ENCODE measurements at places on chromosomes 12 and 14.

DNA sequence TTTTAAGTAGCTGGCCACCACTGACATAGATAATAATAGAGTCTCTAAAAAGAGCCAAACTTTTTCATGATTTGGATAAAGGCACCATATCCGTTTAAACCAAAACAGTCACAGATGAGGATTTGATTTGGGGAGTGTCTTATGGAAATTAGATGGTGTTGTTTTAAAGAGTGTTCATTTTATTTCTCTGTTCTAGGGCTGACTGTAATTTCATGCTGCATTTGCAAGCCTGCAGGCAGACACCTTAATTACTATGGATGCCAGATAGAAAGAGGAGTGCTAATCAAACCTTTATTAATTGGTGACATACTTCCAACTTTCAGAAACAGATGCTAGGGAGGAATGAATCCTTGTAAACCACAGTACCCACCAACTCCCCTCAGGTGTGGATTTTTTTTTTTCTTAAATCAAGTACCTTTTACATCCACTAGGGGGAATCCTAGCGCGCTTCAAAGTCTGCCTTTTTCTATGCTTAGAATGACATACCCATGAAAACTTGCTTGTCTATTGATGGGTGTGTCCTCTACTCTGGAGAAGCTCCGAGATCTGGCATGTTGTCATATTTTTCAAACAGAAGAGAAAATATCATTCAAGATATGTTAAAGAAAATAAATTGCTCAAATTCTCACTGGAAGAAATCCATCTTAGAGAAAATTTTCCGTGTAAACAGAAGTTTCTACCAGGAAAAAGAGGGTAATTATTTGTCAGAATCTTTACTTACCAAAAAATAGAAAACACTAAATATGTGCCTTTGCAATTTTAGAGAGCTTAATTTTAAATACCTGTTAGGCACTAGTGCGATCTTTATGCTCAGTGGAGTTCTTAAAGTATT is 14.2 kb upstream of the PLXNC1 start:
- DNase-seq = no peak

GRCh38 chr14:60311417-60311816 is 62.4 kb downstream of the PPM1A start:
- DNase-seq = no peak

- DNase-seq = no peak
Observed at GRCh38 chr14:105529569-105530284, 3.3 kb downstream of the TMEM121 start.

DNA sequence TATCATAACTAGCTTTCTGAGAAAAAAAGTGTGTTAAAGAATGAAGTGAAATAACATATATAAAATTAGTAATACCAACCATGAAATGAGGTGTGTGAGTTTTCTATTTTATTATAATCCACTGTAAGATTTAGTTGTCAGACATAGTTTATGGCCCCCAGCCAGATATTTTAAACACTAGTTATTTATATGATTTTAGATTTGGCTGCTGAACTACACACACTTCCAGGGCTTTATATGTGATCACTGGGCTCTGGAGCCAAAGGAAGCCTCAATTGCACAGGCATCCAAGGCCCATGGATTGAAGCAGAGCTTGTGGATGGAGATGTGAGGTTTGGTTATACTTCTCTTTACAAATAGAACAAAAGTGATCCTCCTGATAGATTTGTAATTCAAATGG is 48.7 kb upstream of the CNTN1 start:
- DNase-seq = no peak

DNA sequence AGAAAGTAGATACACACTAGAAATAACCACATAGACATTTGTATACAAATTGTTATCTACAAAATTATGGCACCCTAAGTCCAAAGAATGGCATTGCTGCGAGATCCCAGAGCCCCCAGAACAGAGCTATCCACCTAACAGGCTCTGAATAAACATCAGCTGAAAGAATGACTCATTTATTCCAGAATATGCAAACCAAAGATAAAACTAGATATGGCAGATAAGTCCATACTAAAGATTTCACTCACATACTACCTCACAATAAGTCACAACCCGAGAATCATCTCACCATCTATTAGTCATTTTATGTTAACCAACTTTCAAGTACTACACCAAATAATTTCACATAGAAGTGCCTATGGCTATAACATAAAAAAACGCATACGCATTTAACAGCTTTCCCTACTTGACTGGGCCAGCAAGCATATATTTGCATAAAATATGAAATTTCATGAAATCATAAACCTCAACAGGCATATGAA is 5.6 kb downstream of the CNIH1 start:
- DNase-seq = no peak

DNA sequence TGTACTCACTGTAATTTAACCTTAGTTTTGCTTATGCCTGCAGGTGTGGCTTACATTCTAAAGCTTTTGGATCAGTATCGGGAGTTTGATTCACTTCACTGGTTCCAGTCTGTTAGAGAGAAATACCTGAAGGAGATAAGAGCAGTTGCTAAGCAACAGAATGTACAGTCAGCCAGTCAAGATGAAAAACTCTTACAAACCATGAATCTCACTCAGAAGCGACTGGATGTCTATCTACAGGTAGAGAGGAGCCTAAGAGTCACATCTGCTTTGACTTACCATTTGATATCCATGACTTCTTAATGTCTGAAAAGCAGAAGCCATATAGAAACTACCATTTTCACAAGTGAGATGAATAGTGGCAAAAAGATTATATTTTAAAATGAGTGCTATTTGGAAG is 56.5 kb downstream of the WASHC4 start:
- DNase-seq = no peak

DNA sequence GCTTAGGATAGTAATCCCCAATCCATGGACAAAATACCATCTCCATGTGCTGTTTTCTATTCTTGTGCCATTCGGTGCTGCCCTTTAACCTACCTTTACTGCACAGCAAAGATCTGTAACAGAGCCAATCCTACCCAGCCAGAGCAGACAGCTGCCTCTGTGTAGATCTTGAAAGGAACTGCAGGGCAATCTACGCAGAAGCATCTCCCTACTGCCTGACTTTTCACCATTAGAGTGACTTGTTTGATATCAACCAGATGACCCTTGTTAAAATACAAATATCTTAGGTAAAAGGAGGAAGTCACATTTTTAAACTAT is 33.9 kb upstream of the PPM1A start:
- no peak for DNase-seq

DNA sequence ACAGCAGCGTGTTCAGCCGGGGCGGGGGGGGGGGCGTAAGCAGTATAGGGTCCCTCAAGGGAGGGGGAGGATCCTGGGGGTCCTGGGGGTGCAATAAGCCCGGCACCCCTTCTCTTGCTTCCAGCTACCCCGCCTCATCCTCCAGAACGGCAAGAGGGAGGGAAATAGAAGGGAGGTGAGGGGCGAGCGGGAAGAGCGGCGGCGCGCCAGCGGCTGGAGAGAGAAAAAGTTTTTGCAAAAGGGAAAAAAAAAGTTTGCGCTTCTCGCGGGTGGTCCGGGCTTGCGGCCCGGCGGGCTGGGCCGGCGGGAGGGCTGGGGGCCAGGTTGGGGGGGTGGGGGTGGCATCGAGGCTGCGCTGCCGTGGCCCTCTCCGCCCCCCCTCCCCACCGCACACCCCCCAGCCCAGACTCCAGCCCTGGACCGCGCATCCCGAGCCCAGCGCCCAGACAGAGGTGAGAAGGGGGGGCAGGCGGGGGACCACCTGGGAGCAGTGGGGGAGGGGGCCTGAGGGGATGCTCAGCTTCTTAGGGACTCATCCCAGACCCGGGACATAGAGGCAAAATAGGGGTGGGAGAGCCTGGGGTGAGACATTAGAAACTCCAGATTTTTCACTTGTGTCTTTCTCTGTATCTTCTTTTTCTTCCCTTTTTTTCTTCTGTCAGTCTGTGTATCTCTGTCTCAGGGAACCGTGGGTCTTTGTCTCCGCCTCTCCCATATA is at the start of gene GLI1:
Gene GLI1 (plus strand): TSS at position 36 of the 718 bp plus-strand sequence. CDS start 3,907 bp downstream, outside the sequence.
- DNase-seq = no peak

DNA sequence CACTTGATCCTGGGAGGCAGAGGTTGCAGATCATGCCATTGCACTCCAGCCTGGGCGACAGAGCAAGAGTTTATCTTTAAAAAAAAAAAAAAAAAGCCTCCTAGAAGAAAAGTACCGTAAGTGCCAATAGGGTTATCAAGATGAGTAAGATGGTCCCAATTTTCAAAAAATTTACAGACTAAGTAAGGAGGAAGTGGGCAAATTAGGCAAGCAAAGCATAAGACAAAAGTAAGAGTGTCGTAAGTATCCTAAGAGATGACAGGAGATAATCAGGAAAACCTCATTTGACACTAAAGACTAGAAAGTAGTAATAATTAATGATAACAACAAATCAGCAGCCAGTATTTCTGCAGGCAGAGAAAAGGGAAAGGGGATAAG is 12.2 kb downstream of the PYM1 start:
- no peak for DNase-seq

- DNase-seq = no peak
Observed at GRCh38 chr14:102239231-102239630, 65.7 kb downstream of the MOK start.

DNA sequence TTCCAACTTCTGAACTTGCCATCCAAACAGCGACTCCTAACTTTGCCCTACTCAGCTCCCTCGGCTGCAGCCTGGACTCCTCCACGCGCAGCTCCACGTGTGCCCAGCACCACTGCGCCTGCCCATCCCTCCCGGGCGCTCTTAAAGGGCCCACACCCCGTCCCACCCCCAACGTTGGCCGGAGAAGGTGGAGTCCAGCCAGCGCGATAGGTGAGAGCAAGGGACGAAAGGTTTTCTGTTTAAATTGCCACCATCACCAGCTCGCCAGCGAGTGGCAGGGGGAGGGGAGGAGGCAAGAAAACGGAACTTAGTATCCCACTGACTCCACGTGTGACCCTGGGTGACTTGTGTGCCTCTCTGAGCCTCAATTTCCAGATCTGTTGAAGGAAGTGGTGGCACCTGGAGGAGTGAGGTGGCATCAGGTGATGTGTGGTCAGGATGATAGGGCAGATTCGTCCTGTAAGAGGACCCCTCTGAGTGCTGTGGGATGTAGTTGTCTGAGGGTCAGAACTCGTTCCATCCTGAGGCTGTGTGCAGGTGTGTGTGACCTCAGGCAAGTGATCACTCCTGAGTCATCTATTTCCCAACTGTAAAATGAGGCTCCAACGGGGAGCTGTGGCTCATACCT is 59.7 kb downstream of the TRPV4 start:
- DNase-seq = no peak

DNA sequence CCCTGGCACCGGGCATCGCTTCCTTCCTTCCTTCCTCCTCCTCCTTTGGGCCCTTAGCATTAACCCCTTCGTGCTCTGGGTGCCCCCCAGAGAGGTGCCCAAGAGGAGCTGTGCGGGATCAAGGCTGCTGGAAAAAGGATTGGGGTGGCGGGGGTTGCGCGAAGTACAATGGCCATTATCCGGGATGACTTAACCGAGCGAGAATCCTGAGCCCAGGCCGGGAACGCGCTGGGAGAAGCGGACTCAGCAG is 2.8 kb downstream of the DHH start:
- no peak for DNase-seq

- DNase-seq = peak; percentile 24
Observed at GRCh38 chr14:37232907-37233481, 35.3 kb downstream of the MIPOL1 start.

DNA sequence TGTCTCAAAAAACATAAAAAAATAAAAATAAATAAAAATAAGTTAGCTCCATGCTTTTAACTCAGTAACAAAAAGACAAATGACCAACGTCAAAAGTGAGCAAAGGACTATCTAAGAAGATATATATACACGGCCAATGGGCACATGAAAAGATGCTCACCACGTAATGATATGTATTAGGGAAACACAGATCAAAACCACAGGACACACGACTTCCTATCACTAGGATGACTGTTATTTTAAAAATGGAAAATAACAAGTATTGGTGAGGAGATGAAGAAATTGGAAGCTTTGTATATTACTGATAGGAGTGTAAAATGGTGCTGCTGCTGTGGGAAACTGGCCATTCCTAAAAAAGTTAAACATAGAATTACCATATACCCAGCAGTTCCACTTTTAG is 20.2 kb upstream of the P2RX7 start:
- no peak for DNase-seq

DNA sequence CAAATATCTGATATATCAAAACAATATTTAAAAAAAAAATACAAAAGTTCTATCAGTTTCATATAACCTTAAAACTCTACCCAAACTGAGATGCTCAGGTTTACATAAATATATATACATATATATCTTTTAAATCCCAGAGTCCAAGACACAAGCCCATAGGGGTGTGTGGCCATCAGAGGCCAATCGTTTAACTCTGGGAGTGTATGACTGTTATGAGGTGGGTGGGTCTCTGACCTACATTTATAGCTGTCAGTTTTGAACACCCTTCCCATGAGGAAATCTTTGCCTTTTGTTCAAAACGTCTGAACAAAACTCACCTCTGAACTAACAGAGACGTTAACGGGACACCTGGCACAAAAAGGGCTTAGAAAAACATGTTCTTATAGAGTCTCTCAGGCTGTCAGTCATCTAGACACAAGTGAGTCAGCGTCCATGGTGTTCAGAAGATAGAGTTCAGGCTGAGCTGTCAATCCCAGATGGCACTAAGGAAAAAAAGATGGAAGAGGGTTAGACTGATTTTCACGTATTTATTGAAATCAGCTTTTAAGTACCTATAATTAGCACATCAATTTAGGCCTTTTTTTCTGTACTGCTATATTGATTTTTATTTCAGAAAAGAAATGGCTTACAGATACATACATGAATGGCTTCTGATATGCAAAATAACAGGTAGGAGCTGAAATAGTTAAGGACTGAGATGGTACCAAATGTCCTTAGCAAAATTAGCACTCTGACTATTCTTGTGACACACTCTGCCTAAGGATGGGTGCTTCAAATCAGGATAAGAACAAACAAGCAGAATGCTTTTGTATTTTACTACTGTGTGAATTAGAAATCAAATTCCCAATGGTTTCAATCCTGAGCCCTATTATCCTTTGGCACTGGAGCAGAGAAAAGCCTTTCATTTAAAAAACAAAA is 29.2 kb downstream of the HIGD1C start:
- DNase-seq = no peak

- no peak for DNase-seq
Observed at GRCh38 chr12:52311285-52311648, 9.9 kb downstream of the KRT83 start.
